GM06990 (cell line): ENCODE measurements at places on chromosomes 4 and X.

- DNase-seq: no peak
Measured at GRCh38 chr4:59612235-59612634, 1587.9 kb upstream of the ADGRL3 start.

- no peak for DNase-seq
Measured at GRCh38 chrX:140503714-140504351, 1.0 kb downstream of the SOX3 start.

- no peak for DNase-seq
Measured at GRCh38 chrX:103415068-103415467, 38.7 kb downstream of the BEX3 start.

DNA sequence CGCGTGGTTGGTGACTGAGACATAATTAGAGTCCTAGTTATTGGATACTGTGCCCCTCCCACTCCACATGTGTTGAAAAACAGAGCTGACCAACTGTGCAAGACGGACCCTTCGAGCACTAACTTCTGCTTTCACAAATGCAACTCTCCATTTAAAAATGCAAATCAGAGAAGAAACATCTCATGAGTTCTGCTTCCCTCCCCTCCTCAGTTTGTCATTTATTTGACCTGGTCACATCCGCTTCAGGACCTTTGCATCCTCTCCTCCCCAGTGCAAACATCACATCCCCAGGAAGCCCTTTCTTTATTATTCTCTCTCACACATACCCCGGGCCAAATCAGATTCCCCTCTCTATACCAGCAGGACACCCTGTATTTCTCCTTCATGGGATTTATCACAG, 38.1 kb upstream of the NOCT start:
- DNase-seq: peak; percentile 36

- no peak for DNase-seq
Measured at GRCh38 chr4:47858006-47858405, 20.1 kb upstream of the CORIN start.

GRCh38 chrX:40182095-40182494, 84.3 kb upstream of the BCOR start:
- no peak for DNase-seq
